Urinary bladder (tissue), 4 donors: ENCODE measurements at places on chromosomes 13 and 19.

DNA sequence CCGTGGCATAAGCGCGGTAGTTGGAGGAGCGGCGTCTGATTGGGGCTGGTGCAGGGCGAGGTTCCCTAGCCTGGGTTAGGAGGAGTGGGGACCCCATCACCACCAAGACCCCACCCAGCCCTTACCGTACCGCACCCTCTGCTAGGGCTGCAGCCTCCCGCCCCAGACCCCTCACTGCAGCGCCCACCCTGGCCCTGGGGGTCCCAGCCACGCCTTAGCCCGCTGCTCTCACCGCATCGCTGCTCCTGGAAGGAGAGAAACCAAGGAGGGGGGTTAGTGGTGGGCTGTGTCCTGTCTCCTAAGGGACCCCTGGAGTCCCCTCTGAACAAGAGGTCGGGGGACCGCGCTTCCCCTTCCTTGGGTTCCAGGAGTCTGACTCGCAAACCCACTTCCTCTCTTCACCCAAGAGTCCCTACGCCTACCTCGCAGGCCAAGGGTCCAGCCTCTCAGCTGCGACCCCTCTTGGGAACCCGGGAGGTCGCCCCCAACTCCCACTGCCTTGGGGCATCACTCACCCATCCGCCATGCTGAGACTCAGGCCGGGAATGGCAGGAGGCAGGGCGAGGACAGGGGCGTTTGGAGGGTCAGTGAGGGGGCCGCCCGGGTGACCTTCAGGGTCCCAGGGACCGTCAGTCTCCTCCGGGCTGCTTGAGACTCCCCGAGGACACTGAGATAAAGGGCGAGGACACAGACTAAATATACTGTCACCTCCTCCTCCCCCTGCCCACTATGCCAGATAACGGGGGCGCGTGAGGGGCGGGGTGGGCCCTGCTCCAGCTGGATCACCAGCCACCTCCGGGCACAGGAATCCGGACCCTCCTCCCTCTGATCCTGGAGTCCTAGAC, at the start of gene TNNI3:
TNNI3 (minus strand) TSS at position 669 of the 845 bp plus-strand sequence; CDS start at position 526, 143 bp downstream.
- DNase-seq: no peak

GRCh38 chr13:32423592-32423991, 4.3 kb downstream of the N4BP2L1 start:
- no peak for DNase-seq

DNA sequence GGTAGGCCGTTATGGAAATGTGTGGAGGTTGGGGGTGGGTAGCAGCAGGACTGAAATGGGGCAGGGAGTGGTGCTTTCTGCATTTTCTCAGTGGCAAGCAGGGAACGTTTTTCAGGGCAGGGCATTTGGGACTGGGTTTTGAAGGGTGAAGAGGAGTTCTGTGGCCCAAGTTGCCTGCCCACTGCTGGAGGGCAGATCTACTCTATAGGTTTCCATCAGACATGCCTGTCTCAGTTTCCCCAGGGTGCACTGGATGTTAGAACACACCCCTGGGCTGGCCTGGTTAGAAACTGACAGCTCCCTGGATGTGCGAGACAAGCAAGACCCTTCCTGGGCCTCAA, 870 bp upstream of the GRIN3B start:
- no peak for DNase-seq

DNA sequence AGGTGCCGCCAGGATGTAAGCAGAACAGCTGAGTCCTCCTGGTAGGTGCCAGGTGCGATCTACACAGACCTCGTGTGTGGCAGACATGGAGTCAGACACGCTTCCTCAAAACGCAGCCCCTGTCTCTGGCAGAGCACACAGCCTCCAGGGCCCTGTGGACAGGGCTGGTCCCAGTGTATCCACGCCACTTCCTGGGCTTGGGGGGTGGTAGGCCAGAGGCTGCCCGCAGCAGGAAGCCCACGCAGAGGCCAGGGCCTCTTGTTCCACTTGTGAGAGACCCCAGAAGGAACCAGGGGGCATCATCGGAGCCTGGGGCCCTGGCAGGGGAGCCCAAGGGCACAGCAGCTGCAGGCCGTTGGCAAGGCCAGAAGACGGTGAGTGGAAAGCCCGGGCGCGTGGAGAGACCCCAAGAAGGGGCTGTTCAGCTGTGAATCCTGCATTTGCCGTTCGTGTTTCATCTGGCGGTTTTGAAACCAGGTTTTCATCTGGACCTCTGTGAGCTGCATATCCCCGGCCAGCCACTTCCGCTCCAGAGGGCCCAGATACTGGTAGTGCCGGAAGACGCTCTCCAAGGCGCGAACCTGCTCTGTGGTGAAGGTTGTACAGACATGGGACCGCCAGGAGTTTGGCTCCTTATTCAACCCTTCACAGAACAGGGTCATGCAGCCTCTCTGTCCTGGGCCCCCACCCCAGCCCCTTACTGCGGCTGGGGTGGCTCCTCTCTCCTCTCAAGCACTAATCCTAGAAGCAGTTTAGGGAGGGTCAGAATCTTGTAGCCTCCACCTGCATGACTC, 25.1 kb upstream of the SLITRK1 start:
- DNase-seq: no peak

DNA sequence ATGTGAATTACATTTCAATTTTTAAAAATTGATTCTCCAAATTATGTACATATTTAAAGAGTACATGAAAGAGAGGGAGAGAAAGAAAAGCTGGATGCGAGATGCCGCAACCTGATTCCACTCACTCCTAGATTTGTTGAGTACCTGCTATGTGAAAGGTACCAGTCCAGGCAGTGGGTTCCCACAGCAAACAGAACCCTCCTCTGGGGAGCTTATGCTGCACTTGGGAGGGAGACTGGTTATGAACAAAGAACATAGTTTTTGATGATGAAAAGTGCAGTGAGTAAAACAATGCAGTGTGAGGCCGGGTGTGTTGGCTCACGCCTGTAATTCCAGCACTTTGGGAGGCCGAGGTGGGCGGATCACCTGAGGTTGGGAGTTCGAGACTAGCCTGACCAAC, 43.4 kb downstream of the ACTN4 start:
- no peak for DNase-seq

GRCh38 chr13:111388851-111389500, 68.5 kb downstream of the TEX29 start:
- no peak for DNase-seq

- no peak for DNase-seq
Measured at GRCh38 chr13:112486386-112487126, 101.4 kb downstream of the TUBGCP3 start.
